ENCODE measurements at places on chromosomes 16 and 17.

- DNase-seq = no peak
These were observed 7.4 kb downstream of the HS3ST3A1 start for GRCh38 chr17:13594310-13594709.

DNA sequence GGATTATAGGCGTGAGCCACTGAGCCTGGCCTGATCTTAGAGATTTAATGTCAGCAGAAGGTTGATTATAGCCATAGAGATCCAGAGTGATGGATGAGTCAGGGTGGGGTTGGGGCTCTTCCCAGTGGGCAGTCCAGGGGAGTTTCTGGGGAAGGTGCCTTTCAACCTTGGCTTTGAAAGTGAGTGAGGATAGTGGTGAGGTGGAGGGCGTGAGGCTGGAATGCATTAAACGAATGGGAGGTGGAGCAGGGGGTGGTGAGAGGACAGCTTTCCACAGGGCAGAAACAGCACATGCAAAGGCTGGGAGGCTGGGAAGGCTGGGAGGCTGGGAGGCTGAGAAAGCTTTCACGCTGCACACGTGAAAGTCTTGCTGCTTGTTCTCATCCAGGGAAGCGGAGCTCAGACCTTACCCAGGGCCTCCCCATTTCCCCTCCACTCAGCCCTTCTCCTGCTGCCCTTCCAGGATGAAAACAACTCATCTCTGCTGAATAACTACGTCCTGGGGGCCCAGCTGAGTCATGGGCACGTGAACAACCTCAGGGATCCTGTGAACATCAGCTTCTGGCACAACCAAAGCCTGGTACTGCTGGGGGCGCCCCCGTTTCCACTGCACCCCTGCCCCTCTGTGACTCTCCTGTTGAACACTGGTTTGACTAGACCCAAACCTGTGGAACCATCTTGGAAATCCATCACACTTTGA is 22.3 kb downstream of the ADGRG5 start:
- DNase-seq = no peak

DNA sequence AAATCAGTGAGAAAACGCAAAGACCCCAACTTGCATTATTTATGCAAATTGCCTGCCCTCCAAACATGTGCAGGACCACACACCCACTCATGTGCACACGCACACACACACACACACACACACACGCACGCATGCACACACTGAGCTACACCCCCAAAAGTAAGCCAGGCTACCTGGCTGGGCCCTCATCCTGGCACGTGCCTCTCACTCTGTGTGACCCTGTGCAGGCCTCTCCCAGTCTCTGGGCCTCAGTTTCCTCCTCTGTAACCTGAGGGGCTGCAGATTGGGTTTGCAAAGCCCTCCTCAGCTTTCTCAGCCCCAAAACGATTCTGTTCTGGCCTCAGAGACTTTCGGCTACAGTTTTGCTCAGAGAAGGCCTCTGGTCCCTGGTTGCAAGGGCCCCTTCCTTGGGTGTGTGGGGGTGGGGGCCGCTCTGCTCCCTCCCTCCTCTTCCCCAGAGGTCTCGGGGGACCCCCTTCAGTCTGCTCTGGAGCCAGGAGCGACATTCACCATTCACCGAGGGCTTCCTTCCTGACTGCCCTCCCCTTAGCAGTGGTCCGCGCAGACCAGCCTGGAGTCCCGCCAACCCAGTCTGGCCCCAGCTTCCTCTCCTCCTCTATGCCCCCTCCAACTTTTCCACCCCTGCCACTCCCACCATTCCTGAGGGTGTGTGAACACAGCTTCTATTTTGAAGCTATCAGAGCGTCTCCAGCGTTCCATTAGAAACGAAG is 5.4 kb upstream of the PIK3R6 start:
- DNase-seq = no peak

GRCh38 chr16:59385959-59386358 is 651.8 kb upstream of the GOT2 start:
- DNase-seq = no peak

DNA sequence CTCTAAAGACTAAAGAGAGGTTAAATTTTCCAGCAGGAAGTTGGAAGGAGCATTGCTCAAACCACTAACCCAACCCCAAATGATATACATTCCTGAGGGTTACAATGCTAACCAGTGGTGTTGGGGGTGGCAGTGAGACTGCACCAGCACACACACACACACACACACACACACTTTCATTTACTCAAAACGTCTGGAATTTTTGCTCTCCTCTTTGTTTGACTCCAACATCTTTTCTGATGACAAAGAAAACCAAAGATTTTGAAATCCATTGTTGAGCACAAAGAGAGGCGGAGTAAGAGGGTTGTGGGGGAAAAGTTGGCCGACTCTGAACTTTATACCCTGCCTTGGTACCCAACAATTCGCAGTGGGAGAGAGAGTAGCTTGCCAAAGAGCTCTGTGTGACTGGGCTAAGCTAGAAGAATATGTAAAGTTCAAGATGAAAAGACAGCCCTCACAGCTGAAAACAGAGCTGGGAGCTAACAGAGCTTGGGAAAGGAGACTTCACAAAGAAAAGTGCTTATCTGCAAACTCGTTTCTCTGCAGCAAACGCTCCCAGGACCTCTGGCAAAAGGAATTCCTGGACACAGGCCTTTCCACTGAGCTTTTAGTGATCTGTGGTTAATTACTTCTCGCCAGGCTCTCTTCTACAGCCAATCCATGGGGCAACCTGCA is 426.0 kb upstream of the CDH11 start:
- no peak for DNase-seq

DNA sequence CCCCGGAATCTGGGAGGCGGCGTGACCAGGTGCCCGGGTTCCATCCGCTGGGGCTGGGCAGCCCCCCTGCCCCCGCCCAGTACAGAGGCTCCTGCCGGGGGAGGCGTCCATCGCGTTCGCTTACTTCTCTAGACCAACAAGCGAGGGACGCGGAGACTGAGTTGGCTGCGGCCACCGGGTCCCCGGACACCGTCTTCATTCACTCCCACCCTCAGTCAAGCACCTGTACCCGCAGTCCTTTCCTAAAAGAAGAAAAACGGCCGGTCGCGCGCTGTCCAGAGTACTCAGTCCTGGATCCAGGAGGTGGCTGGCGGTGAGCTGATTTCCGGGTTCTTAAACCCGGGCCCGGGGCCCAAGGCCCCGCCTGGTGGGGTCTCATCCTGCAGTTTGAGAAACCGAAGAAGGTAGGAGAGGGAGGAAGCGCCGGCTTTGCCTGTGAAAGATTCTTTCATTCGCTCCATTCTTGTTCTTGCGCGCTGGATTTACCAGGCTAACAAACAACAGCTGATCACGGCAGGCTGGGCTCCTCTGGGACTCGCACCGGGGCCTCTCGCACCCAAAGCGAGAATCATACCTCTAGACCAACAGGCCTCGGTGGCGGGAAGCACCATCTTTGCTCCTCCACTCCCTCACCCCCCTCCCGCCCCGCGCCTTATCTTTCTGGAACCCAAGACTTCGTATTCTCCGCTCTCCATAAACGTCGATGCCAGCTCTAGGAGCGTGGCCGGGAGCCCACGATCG is 17.4 kb upstream of the OR1F1 start:
- DNase-seq = peak; percentile 61

GRCh38 chr17:4453812-4454591 is 20.3 kb downstream of the SPNS3 start:
- no peak for DNase-seq

DNA sequence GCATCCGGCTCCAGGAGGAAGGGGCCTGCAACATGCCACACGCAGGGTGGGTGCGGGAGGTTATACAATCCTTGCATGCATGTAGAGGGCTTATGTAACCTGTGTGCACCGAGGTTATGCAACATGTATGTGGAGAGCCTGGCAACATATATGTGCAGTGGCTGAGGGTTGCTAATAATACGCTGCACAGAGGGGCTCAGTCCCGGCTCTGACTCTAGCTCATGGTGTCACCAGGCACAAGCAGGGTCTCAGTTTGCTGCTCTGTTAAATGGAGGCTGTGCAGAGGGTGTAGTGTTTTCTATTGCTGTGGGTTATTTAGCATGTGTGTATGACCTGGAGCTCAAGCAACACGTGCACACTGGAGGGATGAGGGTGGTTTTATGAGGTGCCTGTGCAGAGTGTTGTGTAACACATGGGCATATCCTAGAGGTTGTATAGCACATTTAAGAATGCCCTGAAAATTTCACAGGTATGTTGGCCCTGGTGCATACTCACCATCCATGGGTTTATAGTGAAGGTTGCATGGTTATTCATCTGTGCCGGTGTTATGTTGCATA is 13.3 kb downstream of the THRA start:
- DNase-seq = no peak

DNA sequence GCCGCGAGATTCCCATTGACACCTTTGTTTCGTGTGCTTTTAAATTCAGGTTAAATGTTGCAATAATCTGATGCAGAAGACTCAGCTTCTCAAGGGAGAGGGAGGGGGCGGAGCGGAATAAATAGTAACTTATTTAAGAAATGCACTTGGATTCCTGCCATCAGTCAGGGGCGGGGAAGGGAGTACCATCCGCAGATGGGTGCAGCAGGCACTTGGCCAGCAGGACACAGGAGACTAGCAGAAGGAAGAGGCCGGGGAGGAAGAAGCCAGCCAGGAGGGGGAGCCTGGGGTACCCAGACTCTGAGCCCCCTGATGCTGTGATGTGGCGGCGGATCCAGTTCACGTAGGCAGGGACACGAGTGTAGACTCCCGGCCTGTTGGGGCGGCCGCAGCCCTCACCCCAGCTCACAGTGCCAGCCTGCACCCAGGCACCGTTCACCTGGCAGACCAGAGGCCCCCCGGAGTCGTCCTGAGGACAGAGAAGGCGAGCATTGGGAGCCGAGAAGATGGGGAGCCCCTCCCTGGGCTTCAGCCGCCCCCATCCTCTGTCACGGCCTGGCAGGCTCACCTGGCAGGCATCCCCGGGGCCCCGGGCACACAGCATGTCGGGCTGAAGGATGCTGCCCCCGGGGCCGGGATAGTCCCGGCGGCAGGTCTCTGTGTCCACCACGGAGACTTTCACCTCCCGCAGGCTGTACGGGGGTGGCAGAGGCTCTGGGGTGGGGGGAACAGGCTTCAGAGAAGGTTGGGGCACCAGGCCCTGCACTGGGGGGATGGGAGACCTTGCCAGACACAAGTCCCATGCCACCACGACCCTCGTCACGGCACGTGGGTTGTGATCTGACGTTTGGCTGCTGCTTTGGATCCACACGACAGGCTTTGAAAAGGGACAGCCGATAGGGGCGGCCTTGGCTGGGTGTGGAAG is 3.2 kb downstream of the TPSG1 start:
- DNase-seq = no peak

DNA sequence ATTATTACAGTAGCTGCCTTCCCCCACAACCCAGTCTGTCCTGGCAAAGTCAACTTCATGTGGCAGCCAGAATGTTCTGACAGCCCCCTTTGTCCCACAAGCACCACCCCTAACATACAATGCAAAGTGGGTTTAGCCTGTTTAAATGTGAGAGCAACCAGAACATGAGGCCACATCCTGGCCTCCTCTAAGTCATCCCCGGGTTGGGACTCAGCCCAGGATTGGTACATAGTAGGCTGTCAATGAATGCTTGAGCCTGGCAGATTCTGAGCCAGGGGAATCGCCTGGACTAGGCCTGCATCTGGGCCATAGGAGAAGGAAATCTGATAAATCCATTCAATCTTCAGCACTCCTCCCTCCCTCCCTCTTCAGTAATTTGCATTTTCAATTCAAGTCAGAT is 4.3 kb upstream of the ITGA3 start:
- no peak for DNase-seq

- DNase-seq = no peak
These were observed 44.9 kb downstream of the MEOX1 start for GRCh38 chr17:43616852-43617251.

GRCh38 chr17:1498869-1499268 is 6.4 kb upstream of the MYO1C start:
- no peak for DNase-seq

DNA sequence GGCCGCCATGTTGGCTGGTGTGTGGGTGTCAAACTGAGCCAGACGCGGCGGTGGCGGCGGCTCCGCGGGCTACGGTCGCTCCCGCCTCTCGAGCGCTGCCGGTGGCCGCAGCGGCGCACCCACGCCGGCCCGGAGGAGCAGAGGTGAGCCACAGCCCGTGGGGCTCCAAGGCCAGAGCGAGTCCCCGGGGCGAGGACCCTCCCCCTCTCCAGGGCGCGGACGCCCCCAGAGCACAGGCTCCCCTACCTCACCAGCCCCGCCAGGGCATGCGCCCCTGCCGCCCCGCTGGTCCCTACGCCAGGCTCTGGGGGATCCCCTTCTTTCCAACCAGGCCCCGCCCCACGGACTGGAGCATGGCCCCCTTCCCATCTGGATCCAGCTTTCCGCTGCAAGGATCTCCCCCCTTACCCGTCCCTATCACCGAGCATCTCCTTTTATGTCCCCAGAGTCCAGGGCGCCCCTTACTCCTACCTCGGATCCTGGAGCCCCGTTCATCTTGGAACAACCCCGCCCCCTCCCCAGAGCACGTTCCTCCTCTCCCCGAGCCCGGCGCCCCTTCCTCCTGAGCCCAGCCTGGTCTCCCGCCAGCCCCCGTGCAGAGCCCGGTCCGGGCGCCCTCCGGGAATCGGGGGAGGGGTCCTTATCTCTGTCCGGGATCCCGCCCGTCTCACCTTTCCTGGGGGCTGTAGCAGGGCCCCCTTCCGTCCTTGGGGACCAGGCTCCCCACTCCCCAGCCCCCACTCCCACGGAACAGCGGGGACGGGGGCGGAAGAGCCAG is 412 bp downstream of the EPN2 start:
- DNase-seq = no peak

DNA sequence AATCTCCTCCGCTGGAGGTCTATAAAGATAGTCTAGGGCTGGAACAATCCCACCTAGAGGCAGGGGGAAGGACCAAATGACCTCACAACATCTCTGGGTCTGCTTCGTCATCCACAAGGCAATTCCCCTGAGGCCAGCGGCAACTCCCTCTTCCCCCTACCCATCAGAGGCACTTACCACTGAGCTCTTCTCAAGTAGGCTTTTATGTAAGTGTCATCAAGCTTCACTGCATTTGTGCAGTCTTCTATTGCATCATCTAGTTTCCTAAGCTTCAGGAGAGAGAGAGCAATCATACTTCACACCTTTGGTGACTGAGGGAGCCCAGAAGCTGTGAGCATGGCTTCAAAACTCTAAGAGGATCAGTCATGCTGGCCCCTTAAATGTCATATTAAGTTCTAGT is 21.0 kb downstream of the CNP start:
- DNase-seq = no peak

- peak; percentile 60 for DNase-seq
These were observed at the start of gene CHMP6 for GRCh38 chr17:80991645-80992076. TSS of gene CHMP6 (plus strand) at chr17:80991841. CDS start at chr17:80991919, 78 bp downstream.

GRCh38 chr16:11060842-11061241 is 116.5 kb downstream of the CLEC16A start:
- DNase-seq = no peak

- DNase-seq = no peak
These were observed 2.7 kb downstream of the MAFG start for GRCh38 chr17:81924557-81925532.
